Stimulated activated CD8-positive, alpha-beta memory T cell treated with anti-CD3 and anti-CD28 coated beads, Interleukin-4, amount 100 ng/mL, for 4 hours (primary cell): ENCODE measurements at places on chromosomes 2 and 18.

DNA sequence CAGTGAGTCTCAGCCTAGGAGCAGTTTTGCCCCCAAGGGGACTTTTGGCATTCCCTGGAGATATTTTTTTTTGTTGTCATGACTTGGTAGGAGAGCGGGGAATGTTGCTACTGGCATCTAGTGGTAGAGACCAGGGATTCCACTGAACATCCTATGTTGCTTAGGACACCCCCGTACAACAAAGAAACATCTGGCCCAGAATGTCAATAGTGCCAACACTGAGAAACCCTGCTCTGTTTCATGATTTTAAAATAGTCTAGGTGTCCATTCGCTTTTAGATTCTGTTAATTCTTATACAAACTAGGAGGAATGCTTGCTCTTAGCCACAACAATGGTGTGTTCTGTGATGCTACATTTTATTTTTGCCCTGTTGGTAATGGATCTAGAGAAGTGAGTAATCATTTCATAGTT is 225.8 kb upstream of the SIX3 start:
- no peak for DNase-seq

GRCh38 chr2:208249296-208249695 is 5.6 kb downstream of the IDH1 start:
- DNase-seq = no peak

DNA sequence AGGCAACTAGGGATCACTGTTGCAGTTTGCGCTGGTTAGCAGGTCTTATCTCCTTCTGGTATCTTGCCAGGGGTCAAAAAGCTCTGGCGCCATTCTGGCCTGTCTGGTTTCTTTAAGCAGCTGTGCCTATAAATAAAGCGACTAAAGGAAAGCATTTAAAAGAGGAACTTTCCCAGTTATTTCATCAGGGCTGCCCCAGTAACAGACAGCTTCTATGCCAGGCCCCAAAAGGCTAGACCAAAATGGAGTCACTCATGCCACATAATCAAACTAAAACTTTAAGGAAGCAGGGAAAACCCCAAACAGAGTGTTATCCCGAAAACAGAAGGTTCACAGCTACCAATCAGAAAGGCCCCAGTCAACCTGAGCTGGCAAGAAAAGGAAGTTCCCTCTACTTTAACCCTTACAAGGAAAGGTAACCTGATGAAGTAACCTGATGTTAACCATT is 41.2 kb upstream of the HNRNPA3 start:
- DNase-seq = no peak

GRCh38 chr2:209734805-209735204 is 36.8 kb upstream of the UNC80 start:
- DNase-seq = no peak
